ENCODE measurements at places on chromosomes 1 and 21.

DNA sequence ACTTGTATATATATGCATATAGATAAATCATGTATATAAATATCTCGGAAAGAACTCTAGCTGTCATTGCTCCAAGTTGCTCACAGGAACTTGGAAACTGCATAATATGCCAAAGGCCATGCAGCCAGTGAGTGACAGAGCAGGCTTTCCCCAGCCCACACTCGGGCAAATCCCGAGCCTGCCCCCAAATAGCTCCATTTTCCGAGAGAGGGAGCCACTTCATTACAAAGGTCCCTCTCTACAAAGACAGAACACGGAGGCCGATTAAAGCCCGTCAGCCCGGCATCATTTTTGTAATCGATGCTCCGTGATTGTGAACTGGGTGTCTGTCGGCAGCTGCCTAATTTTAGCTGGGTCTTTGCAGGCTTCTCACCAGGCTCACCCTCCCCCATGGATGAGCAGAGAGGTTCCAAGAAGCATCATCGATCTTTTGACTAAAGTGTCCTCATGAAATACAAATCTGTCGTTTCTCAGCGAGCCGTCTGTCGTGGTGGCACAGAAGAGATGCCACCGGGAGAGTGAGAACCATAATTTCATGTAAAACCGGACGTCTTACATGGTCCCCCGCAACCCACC, 663.9 kb downstream of the PTPRU start:
- no peak for DNase-seq

DNA sequence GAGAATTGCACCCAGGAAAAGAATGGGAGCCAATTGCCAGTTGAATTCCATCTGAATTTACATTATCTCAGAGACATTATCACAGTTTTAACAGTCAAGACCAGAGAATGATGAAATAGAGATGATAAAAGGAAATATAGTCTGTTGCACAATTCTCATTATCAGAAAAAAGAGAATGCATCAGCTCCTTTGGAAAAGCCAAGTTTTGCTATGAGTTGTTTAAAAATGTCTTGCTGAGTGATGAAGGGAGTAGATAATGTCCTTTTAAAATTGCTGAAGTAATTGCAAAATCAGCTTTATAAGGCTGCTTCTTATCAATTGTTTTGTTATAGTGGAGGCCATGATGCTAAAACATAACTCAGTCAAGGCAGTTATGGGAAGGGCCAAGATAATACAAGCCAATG, 37.9 kb upstream of the EEIG2 start:
- DNase-seq, result no peak

DNA sequence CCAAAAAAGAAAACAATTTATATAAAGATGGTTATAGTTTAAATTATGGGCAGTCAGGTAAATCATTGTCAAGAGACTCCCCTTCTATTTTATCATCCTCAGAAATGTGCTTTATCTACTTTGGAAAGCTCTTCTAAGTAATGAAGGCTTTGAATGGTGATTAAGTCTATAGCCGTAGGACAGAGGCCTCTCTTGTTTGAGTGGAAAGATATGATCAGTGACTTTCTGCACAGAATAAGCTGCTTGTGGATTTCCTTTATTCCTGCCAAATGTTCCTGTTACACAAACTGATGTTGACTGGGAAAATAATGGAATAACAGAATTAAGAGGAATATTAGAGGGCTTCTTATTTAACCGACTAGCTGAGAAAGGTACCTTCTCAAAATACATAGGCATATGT, 174.6 kb upstream of the IVNS1ABP start:
- DNase-seq, result no peak

DNA sequence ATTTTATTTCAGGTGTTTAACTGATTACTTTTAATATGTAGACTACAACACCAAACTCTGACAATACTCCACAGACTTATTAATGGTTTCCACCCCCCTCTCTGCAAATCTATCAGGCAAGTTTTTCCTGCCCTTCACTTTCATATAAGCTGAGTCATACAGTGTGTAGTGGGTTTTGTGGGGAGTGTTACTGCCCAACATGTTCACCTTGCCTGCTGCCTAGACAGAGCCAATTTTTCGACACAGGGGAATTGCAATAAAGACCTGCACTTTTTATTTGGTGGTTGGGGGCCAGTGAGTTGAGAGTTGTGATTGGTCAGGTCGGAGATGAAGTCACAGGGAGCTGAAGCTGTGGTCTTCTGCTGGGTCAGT, 119.7 kb downstream of the PPIAL4G start:
- no peak for DNase-seq

- DNase-seq, result no peak
Observed at GRCh38 chr21:16308269-16308668, 578.5 kb downstream of the USP25 start.

- DNase-seq, result no peak
Observed at GRCh38 chr21:43585514-43585913, 73.8 kb downstream of the HSF2BP start.

DNA sequence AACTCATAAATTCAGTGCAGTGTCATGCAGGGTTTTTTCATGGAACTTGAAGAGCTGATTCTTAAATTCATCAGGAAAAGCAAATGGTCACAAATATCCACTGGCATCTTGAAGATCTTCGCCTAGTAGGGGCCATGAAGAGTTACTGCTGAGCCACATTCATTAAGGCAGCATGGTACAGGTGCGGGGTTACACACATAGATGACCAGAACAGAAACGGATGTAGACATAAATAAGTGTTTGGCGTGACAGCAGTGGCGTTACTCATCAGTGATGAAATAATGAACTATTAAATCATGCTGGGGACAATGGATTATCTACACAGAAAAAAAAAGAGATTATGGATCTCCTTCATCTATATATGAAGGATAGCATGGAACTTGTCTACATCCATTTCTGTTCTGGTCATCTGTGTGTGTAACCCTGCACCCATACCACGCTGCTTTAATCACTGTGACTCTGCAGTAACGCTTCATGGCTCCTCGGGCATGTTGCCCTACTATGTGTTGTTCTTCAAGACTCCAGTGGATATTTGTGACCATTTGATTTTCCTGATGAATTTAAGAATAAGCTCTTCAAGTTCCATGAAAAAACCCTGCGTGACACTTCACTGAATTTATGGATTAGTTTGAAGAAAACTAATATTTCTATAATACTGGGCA, 161.3 kb downstream of the GALNT2 start:
- DNase-seq, result no peak
